ENCODE measurements at places on chromosomes 2 and 18. TPM values are rescaled to one million over a fixed set of nuclear protein-coding genes. Genes with fewer than 3 reads are reported as not detected.

TBR1 gene
- total RNA-seq = not detected

DNA sequence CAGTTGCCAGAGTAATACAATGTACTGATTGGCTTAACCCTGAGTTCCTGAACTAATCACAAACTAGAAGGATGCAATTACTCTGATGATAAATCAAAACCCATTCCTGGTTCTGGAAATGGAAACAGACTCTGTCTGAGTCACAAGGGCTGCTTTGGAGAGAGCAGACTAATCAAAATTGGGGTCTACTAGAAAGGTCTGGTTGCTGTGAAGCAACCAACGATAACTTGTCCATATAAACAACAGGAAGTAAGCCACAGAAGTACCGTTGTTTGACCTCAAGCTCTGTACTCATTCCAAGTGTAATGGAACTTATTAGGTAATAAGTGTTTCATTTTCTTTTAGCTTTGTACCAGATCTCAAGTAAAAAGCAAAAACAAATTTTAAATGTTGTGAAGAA, 49.7 kb downstream of the RASGRP3 start:
- no peak for DNase-seq

GRCh38 chr18:79315596-79315995, 80.1 kb upstream of the NFATC1 start:
- no peak for DNase-seq

- DNase-seq = no peak
Observed at GRCh38 chr2:172953970-172954852, 121.4 kb upstream of the MAP3K20 start.

- no peak for DNase-seq
Observed at GRCh38 chr18:69820538-69820937, 127.1 kb downstream of the CD226 start.

SAG gene
- total RNA-seq = not detected

DNA sequence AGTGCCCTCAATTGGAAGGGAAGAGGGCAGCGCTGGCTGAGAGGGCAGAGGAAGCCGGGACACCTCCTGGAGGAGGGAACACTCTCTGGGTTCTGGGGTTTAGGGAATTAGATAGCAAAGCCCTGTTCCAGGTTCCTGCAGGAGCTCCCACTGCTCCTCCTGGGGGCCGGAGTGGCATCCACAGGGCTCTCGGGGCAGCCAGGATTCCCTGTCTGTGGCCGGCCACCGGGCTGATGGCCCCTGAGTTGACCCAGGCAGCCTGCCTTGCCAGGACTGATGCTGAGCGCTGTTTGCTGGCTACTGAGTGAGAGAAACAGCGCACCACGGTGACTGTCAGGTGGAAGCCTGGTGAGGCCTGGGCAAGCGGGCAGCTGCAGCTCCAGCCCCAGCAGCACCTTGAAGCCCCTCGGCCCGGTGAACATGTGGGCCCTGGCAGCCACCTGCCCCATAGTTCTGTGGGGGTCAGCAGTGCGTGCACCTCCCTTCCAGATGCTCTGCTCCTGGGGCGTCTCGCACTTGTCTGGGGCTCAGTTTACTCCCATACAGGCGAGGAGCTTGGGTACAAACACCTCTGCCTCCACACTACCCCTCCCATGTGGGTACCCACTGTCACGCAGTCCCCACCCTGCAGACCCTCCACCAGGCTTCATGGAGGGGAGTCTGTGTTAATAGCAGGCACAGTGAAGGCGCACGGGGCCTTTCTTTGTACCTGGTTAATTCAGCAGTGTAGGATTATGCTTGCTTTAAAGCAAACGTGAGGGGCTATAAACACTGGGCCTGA, 7.7 kb upstream of the ALLC start:
- no peak for DNase-seq

GRCh38 chr2:58182527-58182926, 58.6 kb downstream of the FANCL start:
- no peak for DNase-seq

DNA sequence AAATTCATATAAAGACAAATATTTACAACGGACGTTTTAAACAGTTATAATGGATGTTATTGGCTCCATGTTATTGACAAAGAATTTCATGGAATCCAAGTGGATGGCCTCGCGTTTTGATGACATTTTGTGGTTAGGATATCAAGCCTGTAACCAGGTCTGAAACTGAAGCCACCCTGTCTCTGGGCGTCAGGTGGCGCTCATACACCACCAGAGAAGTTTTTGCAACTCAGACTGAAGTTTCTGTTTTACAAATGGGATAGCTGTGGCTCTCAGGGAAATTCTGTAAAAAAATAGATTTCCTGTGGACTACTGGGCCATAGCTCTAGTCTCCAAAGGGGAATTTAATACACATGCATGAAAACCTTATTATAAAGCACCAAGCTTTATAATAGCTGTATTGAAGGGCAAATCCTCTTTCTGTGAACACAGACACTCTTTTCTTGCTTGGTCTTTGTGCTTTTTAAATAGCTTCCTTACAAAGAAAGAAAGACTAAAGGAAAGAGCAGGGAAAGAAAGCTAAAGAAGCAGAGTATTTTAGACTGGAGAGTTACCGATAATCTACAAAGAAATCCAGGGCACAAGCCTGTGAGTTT, 86.7 kb downstream of the C18orf54 start:
- DNase-seq = no peak

- DNase-seq = no peak
Observed at GRCh38 chr2:62186156-62186905, 9.6 kb upstream of the B3GNT2 start.

ALK gene
- total RNA-seq = not detected

DNA sequence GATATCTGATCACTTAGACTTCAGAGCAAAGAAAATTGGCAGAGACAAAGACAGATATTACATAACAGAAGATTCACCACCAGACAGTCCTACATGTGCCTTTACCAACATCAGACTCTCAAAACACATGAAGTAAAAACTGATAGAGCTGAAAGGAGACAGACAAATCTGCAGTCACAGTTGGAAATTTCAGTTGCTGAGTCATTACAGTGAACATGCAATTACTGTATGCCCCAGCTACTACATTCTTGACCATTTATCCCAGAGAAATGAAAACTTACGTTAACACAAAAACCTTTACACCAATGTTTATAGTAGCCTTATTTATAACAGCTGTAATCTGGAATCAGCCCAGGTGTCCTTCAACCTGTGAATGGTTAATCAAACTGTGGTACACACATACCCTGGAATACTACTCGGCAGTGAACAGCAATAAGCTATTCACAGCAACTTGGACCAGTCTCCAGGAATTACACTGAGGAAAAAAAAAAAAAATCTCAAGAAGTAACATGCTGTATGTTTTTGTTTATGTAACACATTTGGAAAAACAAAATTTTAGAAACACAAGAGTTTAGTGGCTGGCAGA, 7.5 kb upstream of the SCLY start:
- DNase-seq = no peak

PNKD gene
- total RNA-seq = 19.8 TPM

NRP2 gene
- total RNA-seq = not detected

- no peak for DNase-seq
Observed at GRCh38 chr2:72010647-72011369, 136.9 kb downstream of the CYP26B1 start.

DNA sequence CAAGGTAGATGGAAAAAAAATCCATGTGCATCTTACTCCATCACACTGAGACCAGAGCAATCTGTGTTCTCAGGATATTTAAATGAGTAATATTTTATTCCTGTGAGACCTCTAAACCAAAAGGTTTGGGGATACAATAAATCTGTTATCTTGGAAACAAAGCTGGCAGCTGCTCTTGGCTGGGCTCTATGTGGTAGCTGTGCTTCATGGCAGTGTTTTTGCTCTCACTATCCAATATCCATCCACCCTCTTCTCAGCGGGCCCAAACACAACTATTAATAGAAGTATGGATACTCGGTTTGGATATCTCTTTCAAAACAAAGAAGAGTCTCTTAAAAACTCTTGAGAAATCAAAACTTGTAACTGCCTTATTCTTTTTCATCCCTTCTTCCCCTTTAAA, 244.9 kb upstream of the RAB12 start:
- DNase-seq = no peak

DNA sequence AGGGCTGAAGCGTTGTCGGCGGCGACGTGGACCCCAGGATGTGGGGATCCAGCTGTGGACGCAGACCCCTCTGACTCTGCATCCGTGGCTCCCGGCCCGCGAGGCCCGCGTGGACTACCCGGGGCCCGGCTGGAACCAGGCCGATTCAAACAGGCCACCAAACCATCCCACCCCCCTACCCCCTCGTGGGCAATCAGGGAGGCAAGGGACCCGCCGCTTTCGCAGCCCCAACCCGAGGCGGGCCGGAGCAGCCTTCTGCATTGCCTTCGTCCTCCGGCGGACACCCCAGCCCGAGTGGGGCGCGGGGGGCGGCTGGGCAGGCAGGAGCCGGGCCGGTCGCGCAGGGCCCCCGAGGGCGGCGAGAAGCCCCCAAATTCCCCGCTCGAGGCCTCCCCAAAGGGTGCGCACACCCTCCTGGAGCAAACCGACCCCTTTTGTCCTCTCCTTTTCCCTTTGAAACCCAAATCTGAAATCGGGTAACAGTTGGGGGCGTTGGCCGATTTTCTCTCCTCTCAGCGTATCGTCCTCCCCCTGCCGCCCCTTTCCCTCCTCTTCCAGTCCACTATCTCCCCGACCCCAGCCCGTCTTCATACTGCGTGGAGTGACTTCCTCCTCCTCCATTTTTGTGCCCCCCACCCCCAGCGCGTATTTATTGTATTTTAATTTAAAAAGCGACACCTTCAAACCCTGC, 7.4 kb downstream of the SP9 start:
- DNase-seq = no peak

RMDN2 gene
- 3.5 TPM for total RNA-seq

DNA sequence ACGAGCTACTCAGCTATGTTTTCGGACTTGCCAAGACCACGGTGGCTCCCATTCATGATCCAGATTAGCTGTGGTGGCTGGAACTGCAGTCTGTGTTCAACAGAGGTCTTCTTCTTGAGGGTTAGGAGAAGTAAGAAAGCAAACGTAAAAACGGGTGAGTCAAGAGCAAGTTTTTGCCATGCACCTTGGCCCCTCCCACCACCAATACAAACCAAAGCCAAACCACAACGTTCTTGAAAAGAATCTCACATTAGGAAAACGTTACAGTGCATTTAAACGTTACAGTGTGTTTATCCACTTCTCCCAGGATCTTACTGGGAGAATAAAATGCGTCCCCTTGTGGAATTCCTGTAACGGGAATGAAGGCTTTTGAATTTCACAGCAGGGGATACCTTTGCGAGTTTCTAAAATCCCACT, 725 bp downstream of the FBXO48 start:
- DNase-seq = peak; percentile 53

GRCh38 chr2:120985997-120986651, 250.5 kb downstream of the GLI2 start:
- DNase-seq = no peak

DNA sequence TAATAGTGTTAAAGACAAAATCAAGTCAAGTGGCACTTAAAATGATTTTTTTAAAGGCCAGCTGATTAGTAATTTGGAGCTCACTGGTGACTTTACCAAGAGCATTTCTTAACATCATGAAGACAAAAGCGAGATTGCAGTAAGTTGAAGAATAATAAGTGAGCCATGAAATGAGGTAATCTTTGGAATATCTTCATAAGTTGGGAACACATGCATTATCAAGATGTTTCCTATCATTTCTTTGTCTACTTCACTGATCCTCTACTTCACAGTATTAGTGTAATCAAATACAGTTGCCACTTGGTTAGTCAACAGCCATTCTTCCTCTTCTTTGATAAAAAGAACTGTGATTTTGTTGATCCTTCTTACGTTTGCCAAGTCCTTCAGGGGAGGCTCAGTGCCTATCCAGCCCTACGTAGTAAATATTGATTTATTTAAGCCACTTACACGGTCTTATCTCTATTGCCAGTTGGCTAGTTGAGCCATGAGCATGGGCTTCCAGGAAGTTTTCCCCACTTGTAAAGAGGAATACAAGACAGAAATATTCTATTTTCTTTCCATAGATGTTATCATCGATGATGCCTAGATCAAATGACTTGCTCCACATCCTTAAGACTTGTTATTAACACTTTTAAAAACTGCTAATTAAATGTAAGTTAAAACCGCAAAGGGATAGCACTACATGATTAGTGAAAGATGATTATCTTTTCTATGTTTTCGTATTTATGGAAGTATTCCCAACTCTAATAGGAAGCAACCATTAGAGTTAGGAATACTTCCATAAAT, 46.1 kb downstream of the YES1 start:
- DNase-seq = no peak

WDR7 gene
- 59.4 TPM for total RNA-seq

DNA sequence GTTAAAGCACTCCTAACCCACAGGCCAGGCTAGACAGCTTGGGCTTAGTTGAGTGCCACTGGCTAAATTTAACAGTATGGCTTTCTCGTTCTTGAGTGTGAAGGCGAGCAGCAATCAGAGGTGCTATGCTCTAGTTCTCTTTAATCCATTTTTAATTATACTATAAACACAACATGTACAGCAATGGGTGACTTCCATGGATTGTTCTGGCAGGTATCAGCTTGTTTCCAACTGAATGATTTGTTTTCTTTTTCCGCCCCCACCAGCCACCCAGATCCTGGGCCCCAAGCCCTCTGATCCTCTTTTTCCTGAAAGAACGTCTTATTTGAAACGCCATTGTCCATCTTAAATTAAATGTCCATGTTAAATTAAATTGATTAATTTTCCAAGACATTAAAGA, 244.8 kb downstream of the IKZF2 start:
- no peak for DNase-seq

ANKAR gene
- total RNA-seq = 12.9 TPM

DNA sequence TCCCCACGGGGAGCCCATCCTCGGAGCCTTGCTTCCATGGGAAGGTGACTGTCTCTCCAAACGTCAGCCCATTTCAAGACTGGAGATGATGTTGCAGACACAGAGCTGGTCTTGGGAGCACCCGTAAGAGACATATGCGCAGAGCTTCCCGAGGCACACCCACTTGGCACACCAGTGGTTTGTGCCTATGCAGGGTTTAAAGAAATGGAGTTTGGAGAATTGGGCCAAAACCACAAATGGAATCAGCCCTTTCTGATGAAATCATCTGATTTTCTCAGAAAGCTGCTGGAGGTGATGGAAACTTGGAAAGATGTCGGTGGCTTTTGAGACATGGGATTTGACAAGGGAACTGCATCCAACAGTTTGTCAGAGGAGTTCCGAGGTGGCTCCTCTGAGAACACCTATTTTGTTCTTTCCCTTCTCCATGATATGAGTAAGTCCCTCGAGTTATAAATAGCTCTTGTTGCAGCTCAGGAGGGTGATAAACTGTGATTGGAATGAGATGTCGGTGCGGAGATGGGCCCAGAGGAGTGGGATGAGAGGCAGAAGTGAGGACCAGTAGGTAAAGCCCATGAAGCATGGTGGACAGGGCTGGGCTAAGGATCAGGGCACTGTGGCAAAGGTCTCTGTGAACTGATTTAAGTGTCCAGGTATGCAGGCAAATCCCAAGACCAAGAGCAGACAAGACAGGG, 225.7 kb downstream of the ACKR3 start:
- DNase-seq = no peak

- DNase-seq = no peak
Observed at GRCh38 chr2:85531589-85531988, 7.4 kb upstream of the MAT2A start.

B3GNT7 gene
- total RNA-seq = 0.98 TPM

DNA sequence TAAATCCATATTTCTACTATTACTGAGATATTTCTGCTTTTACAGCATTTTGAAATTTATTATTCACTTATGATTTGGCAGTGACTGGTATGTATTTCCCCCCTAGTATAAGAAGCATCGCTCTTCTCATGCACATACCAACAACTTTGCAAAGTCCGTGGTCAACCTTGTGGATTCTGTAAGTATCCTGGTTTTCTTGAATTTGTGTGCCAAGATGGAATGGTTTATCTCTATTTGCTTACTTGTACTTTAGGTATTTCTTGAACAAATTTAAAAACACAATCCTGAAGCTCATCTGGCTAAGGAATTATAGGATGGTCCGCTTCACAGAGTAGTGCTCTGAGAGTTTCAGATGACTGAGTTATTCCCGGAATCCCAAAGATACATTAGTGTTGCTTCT, 85.0 kb upstream of the FAM237A start:
- no peak for DNase-seq

CAPN14 gene
- total RNA-seq = 0.15 TPM
